ENCODE measurements at places on chromosomes 6 and 20. TPM values are rescaled to one million over a fixed set of nuclear protein-coding genes. Genes with fewer than 3 reads are reported as not detected.

IL20RA gene
- total RNA-seq: 0.08 TPM

MEI4 gene
- total RNA-seq: not detected

RBCK1 gene
- total RNA-seq: 99.7 TPM

CASP8AP2 gene
- 18.0 TPM for total RNA-seq

ATG5 gene
- 21.0 TPM for total RNA-seq

GRCh38 chr6:149683256-149683859, 34.5 kb downstream of the LATS1 start:
- H3K27me3 ChIP-seq: no peaks in the 10 kb centered on the region
- H3K4me1 ChIP-seq: 0 out of 2 replicates have a peak, but pooled peaks cover 2% of the 10 kb centered on the region
- DNase-seq: no peak
- H3K36me3 ChIP-seq: peaks cover 13% of the 10 kb centered on the region
- H3K27ac ChIP-seq: no peak overlapping the region

LRFN2 gene
- total RNA-seq: not detected
